ENCODE measurements at places on chromosomes 7 and 10.

DNA sequence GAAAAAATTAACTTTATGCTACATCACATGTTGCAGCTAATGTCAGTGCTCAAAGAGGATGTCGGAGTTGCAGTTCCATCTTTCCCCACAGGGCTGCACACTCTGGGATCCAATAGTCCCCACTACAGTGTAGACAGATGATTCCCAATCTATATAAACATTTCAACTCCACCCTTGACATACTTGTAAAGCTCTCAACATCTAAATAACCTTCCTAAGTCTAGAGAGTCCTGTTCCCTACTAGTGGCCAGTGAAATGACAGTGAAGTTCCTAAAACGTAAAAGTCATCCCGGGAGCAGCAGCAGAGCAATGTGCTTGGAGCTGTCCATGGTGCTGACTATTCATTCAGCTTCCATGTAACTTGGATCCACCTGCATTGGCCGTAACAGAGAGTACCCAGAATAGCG lies 145.1 kb downstream of the GRM8 start:
- DNase-seq = no peak

DNA sequence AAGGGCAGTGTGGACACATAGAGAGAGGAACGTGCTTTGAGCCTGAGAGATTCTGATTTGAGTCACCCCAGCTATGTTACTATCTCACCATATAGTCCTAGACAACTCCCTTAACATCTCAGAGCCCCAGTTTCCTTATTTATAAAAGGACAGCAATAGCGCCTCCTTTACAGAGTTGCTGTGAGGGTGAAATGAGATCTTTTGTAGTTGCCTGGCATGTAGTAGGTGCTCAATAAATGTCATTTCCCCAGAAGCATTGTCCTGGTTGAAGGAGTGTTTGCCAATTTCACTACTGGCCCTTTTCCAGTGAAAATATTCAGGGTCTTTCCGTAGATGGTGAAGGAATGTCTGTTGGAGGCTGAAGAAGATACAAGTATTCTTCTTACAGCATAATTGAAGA lies 51.3 kb upstream of the FAM180A start:
- DNase-seq = no peak

- no peak for DNase-seq
Measured at GRCh38 chr7:145633513-145633912, 483.1 kb upstream of the CNTNAP2 start.

GRCh38 chr7:75639071-75639885 lies 99.5 kb downstream of the HIP1 start:
- DNase-seq = no peak

- no peak for DNase-seq
Measured at GRCh38 chr10:133123050-133123745, 35.5 kb downstream of the ADGRA1 start.

DNA sequence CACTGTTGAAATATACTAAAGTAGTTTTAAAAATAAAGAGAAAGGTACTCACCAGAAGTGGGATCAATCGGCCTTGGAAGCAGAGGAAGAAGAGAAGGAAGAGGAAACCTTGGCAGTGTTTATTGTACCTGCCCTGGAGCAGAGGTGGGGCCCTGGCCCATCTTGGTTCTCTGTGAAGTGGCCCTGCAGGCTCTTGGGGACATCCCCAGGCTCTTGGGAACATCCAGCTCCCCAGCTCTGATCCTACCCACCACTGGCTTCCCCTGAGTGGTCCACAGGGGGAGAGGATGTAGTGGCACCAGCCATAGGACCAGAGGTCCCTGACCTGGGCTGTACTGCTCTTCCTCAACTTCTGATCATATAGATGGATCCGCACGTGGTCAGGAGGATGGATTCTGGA lies 22.3 kb upstream of the RET start:
- DNase-seq = no peak

DNA sequence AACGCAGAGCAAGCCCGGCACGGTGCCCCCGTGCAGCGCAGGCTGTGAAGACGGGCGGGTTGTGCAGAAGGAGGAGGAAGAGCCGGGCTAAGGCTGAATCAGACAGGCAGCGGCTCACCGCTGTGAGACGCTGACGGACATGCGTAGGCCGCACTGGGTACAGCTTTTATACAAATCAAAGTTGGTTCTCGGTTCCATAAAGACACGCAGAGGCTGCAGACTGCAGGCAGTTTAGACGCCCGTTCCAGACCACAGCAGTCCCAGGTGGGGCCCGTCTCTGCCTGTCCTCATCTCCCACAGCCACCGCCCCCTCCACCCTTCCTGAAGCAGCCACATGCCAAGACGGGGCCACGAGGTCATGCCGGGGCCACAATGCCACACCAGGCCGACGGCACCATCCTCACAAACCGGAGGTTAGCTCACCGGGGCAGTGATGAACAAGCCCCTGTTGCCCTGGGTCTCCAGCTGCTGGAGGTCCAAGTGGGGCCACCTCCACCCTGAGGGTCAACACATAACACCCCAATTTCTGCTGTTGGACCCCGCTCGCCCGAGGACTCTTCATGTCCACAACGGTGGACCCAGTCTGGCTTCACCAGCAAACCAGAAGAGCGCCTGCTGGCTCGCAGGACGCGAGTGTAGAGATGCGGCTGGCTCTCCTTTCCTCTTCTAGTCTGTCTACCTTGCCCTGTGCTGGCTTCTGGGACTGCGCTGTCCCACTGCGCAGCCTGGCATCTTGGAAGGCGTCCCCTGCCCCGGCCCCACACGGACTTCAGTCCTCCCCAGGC lies 227.2 kb downstream of the ELFN1 start:
- DNase-seq = no peak

DNA sequence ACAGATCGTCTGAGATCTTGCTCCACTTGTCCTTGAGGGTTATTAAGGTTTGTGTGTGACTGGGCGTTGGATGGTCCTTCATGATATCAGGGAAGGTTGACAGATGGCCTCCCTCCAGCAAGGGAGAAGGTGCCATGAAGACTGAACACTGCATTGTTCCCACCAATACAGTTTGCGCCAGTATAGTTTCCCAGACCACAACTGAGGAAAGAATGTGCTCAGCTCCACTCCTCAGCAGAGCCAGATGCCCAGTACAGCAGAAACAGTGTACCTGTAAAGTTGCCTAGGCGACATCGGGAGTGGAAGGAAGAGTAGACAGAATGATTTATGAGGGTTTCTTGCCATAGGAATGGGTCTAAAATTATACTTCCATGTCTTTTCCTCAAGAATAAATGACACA lies 137.5 kb downstream of the ST7 start:
- no peak for DNase-seq

DNA sequence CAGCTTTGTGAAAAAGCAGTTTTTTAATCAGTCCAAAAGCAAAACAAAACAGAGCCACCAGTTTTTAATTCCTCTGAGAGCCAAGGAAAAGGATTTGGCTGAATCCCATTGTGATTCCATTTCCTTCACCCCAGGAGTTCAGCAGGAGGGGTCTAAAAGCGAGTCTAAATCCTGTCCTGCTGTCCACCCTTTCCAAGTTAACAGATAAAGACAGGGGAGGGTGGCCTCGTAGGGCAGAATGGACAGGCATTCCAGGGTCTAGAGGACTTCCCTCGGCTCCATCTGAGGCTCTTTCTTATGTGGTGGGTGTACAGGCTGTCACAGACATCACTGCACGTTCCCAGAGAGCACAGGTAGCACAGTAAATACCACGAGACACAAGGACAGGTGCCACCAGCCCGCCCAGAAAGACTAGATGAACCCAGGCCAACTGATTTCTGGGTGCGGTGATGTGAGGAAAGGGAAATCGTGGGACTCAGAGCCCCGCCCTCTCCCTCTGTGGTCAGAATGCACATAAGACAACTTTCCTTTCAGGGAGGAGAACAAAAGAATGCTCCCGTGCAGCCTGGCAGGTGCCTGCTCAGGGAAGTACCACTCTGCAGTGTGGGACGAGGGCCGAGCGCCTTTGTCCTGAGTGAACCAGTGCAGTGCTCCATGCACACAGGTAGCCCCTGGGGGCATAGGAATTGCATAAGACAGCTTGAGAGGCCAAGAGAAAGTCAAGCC lies 119.7 kb downstream of the ABLIM1 start:
- no peak for DNase-seq

DNA sequence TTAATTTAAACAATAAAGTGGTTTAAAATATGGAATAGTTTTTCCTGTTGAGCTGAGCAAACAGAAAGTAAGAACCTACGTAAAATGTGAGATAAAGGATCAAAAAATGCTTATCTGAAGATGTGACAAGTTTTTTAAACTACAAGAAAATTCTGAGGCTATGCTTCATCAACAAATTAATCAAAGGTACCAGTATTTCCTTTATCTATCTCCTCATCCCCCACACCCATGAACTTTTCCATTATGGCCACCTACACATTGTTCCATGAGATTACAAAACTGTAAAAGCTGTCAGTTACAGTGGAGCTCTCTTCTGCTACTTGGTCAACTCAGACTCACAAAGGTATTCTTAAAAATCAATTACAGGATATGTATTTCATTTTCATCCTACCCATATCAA lies 77.4 kb downstream of the ARHGAP12 start:
- no peak for DNase-seq

- DNase-seq = no peak
Measured at GRCh38 chr7:149459540-149460452, 1.1 kb downstream of the ZNF777 start.

GRCh38 chr10:115774721-115775120 lies 498.3 kb downstream of the GFRA1 start:
- DNase-seq = no peak

DNA sequence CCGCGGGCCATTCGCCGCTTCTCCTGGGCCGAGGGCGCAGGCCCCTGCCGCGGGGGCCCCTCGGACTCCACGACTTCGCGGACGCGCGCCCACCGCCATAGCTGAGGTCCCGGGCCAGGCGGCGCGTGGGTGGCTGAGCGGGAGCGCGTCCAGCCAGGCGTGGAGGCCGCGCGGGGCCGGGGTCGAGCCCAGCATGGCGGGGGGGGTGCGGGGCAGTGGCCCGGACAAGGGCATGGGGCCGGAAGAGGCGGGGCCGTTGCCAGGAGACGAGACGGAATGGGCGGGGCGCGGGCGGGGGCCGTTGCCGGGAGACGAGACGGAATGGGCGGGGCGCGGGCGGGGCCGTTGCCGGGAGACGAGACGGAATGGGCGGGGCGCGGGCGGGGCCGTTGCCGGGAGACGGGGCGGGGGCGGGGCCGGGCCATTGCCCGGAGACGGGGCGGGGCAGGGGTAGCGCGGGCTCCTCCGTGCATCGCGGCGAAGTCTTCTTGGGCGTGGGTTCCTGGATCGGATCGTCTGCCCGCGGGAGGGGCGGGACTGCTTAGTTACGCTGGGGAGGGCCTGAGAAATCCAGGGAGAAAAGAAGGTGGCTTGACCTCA lies 14.8 kb downstream of the ADAM8 start:
- peak; percentile 35 for DNase-seq

DNA sequence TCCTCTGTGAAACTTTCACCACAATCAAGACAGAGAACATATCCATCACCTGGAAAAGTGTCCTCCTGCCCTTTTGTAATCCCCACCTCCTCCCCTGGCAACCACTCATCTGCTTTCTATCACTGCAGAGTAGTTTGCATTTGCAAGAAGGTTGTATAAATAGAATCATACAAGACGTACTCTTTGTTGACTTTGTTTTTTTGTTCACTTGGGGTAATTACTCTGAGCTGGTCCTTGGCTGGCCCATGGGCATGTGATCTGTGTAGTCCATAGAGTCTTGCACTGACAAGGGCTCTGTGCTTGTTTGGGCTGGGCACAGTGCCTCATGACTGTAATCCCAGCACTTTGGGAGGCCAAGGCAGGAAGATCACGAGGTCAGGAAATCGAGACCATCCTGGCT lies 7.8 kb upstream of the HACD1 start:
- DNase-seq = no peak

DNA sequence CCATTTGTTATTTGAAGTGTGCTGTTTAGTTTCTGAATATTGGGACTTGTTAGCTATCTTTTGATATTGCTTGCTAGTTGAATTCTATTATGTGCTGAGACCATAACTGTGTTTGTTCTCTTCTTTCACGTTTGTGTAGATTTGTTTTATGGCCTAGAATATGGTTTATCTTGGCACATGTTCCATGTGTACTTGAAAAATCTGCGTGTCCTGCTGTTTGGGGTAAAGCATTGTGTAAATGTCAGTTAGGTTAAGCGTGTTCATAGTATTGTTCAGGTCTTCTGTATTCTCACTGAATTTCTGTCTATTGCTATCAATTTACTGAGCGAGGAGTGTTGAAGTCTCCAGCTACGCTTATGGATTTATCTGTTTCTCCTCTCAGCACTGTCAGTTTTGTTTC lies 19.4 kb downstream of the MMP21 start:
- DNase-seq = no peak

DNA sequence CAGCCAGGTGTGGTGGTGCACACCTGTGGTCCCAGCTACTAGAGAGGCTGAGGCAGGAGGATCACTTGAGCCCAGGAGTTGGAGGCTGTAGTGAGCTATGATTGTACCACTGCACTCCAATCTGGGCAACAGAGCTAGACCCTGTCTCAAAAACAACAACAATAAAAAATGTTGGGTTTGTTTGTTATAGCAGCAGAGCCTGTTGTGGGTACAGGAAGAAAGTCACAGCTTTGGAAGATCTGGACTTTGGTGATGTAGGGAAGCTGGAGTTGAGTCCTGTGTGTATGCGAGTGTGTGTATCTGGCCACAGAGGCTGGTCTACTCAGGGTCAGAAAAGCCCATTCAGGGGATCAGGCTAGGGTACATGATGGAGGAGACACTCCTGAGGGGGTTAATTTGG lies 3.9 kb downstream of the GRID2IP start:
- DNase-seq = no peak

DNA sequence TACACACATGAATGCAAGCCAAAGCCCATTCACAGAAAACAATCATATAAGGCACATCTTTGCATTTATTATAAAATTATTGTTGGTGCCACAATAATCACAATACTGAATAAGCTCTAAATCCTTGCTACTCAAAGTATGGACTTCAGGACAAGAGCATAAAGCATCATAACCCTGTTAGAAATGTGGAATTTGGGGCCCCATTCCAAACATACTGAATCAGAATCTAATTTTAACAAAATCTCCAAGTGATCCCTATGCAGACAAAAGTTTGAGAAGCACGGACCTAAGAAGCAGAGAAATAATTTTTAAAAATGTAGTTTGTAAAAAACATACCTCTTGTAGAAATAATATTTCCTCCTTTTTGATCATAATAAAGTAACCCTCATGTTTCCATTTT lies 199.2 kb downstream of the IMMP2L start:
- no peak for DNase-seq

DNA sequence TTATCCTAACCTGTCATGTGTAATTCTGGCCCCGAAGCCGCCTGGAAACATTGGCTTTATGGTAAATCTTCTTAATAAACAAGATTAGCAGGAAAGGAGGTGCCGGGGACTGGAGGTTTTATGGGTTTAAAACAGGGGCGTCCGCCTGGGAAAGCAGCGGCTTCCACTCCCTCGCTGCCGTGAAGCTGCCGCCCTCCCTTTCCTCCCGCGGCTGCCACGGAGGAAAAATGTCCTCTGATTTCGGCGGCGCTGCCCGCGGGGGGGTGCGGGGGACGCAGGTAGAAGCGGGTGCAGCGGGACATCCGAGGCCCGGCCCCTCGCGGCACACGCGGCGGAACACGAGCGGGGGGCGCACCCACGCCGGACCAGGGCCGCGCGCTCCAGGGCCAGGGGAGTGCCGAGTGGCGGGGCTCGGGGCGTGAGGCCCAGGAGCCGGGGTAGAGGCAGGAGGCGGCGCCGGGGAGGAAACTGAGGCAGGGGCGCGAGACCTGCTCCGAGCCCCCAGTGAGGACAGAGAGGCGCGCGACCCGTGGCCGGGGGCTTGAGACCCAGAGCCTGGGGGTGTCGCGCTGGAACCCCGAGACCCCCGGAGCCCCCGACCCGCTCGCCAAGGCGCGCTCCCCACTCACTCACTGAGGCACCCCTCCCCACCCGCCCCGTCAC lies 993 bp downstream of the PTPRN2 start:
- DNase-seq = no peak

GRCh38 chr10:66102756-66103155 lies 823.1 kb upstream of the LRRTM3 start:
- no peak for DNase-seq
